Omental fat pad (tissue), 4 donors: ENCODE measurements at places on chromosomes 11 and 22.

DNA sequence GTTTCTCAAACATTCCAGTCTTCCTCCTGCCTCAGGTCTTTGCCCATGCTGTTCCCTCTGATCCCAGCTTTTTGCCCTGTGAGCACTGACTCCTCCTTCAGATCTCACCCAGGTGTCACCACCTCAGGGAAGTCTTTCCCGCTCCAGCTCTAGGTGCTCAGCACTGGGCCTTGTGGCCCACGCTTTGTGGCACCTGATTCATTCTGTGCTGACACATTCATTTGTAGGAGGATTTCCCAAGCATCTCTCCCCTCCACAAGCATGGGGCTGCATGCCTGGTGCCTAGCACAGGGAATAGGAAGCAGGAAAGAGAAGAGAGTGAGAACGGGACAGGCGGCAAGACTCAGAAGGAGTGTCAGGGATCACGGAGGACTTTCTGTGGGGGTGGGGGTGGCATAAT is 17.6 kb downstream of the MPPED1 start:
- no peak for DNase-seq

DNA sequence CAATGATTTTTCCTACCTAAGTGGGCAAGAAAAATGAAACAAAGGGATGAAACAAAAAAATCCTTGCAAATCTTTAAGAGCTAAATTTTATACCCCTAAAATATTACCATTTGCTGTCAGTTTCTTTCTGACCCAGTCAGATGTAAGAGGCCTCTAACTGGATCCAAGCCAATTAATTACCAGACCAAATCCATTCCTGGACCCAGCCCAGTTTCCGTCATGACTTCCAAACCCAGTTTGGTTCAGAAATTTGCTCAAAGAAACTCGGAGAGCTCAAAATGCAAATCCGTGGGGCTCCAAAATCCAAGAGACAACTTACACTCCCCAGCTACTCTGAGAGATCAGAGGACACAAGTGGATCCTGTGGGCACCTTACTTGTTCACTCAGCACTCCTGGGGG is 46.8 kb downstream of the TRIM44 start:
- no peak for DNase-seq

- DNase-seq: no peak
Observed at GRCh38 chr11:665704-666281, 28.7 kb downstream of the DRD4 start.

- DNase-seq: no peak
Observed at GRCh38 chr11:65745049-65745448, 24.5 kb upstream of the RNASEH2C start.

- DNase-seq: no peak
Observed at GRCh38 chr22:27554106-27554811, 247.3 kb downstream of the MN1 start.

DNA sequence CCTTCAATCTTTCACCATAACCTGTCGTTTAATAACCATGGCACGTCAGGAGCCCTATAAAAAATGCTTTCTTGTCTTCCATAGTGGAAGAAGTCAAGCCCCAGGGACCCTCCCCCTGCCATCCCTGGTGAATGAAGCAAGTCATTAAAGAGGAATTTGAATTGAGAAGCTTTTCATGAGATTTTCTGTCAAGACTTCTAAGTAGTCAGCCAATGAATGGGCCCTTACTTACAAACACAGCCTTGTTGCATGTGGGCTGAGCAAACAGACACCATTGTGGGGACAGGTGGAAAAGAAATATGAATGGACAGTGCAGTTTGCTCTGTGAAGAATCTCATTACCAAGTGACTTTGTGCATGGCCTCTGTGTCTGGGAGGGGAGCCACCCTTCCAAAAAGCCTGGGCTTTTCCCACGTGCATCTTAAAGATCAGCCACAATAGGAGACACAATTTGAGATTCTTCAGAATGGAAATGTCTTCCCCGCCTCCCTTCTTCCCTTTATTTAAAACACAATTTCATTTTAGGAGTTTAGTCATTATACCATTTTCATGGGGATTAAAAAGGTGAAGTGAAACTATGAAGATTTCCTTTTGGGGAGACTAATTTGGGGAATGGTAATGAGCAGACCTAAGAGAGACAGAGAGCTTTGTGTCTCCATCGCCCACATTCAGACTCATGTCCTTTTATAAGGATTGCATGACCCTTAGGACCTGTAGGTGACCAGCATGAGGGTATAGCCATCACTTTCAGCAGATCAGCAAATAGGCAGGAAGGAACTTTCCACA is 152.0 kb downstream of the LRRC4C start:
- DNase-seq: no peak

- DNase-seq: no peak
Observed at GRCh38 chr11:70312401-70313357, 42.2 kb downstream of the PPFIA1 start.
